ENCODE measurements at places on chromosomes 4 and X.

- no peak for DNase-seq
Observed at GRCh38 chrX:40632199-40632598, 9.0 kb downstream of the MPC1L start.

DNA sequence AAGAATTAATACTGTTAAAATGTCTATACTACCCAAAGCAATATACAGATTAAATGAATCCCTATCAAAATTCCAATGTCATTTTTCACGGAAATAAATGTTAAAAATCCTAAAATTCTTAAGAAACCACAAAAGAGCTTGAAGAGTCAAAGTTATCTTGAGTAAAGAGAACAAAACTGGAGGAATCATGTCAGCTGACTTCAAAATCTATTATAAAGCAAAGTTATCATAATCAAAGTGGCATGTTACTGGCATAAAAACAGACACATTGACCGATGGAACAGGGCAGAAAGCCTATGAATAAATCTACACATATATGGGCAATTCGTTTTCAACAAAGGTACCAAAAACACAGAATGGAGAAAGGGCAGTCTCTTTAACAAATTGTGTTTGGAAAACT, 579.0 kb downstream of the INPP4B start:
- DNase-seq = no peak

DNA sequence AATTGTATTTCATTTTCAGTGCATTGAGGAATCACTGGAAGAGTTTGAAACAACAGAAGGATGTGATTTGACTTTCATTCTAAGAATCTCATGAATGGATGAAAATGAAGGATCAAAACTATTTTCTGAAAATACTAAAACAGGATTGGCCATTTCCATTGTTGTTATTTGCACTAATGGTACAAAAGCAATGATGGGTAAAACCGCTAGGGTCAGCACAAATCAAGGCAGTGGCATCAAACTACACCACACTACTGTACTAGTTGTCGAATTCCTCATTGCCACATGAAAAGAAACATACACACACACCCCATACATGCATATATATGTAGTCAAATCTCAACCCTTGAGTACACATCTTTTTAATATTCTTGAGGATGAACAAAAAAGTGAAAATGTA, 24.7 kb upstream of the CENPVL3 start:
- no peak for DNase-seq

DNA sequence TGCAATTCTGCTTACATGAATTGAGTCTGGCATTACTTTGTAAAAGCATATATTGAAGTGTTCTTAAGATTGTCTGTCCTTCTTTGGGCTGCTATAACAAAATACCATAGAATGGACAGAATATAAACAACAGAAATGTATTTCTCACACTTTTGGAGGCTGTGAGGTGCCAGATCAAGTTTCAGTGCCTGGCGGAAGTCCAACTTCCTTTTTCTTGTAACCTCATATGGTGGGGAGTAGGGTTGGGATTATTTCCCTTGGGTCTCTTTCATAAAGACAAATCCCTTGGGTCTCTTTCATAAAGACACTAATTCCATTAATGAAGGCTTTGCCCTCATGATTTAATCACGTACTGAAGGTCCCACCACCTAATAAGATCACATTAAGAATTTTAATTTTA, 199.3 kb upstream of the GRID2 start:
- DNase-seq = no peak

GRCh38 chr4:90024519-90024918, 102.7 kb upstream of the CCSER1 start:
- no peak for DNase-seq

GRCh38 chr4:36476135-36476534, 194.7 kb downstream of the DTHD1 start:
- no peak for DNase-seq

GRCh38 chr4:112201915-112202505, 29.6 kb upstream of the AP1AR start:
- DNase-seq = no peak

DNA sequence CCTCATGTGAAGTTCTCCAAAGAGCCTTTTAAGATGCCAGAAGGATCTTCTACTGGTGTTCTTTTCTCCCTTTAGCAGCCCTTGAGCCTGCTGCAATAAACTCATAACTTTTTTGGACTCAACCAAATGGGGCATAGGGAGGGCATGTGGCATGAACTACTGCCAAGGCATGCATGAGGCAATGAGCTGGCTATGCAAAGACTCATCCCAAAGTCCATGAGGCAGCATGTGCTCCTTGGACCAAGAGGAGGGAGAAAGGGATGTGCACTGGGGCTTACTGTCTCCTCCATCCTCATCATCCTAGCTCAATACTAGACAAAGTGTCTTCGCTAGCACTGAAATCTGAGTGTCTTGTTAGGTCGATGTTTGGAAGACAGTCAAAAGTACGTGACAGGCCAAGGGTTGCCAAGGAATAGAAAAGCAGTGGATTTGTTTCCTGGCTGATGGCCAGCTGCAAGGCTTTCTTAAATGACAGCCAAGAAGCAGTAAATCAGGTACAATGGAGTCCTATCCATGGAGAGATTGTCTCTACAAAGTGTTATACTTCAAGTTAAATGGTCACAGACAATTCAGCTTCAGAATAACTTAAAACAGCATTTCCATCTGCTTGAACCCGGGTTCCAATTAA, 44.5 kb upstream of the ATXN3L start:
- DNase-seq = no peak

DNA sequence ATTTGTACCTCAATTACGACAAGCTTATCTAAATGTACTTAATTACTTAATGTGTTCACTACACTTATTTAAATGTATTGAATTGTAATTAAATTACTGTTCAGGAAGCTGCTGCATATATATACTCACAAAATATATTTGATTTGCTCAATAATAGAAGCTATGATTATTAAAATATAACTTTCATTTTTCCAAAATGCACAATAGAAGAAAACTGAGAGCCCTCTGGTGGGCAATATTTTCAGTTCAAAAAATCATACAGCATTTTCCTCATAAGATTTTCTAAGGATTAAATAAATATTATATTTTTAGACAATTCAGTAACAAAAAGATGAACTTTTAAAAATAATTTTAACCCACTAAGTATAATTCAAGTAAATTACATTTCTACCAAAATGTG, 217.3 kb downstream of the DKK2 start:
- no peak for DNase-seq

GRCh38 chr4:130359542-130359941, 1263.6 kb downstream of the C4orf33 start:
- DNase-seq = no peak

GRCh38 chr4:163414275-163414674, 59.3 kb downstream of the TKTL2 start:
- no peak for DNase-seq

GRCh38 chr4:59818656-59819055, 1381.5 kb upstream of the ADGRL3 start:
- DNase-seq = no peak

- DNase-seq = no peak
Observed at GRCh38 chr4:40307627-40308497, 27.3 kb upstream of the CHRNA9 start.

DNA sequence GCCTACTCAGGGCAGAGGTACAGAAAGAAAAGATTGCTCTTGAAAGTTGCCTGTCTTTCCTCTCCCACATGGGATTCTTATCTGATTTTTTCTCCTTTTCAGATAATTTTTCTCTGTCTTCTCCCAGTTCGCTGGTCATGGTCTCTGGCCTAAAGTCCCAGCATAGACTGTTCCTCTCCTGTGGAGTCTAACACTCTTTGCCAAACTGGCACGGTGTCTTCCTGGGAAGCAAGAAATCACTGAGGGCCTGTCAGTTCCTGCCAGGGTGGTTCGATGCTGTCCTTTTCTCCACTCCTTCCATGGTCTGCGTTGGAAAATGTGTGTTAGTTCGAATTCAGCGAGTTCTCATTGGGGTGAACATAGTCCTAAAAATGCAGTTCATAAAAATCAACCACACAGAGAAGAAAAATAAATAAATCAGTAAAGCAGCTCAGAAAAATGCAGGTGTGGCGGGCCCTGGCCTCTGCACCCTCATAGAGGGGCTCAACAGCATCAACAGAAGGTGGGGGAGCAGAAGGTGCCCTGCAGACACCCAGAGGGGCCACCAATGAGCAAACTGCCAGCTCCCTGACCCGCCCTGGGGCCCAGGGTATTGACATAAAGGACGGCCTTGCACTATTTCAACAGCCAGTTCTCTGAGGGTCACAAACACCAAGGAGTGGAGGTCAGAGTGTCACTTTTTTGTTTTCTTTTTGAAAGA, 2.1 kb downstream of the RGN start:
- DNase-seq = no peak

DNA sequence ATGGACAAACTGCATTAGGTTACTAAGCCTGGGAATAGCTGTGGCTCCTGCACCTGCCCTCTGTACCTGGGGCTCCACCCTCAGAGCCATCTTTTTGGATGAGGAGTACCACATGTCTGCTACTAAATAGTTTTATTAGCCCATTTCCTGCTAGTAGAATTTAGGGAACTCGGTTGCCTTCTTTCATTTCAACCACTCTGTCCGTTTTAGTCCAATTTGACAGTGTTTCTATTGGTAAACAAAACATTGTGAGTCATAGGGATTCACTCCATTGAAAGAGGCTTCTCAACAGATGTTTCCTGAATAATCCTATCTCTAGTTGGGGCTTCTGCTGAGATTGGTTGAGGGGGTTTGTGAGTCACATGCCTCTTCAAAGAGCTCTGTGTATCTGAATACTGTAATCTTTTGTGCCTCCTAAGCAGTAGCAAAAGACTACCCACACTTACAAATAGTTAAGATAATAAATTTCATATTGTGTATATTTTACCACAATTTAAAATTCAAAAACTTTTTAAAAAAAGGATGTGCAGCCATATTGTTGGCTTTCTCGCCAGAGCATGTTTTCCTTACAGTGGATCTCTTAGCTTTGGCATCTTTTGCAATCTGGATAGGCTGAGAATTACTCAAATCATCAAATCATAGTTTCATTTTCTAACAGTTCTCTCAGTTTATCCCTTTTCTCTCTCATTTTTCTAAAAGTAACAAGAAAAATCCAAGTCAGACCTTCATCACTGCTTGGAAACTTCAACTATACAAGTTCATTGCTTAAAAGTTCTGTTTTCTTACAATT, 9.9 kb downstream of the FAM200B start:
- no peak for DNase-seq

DNA sequence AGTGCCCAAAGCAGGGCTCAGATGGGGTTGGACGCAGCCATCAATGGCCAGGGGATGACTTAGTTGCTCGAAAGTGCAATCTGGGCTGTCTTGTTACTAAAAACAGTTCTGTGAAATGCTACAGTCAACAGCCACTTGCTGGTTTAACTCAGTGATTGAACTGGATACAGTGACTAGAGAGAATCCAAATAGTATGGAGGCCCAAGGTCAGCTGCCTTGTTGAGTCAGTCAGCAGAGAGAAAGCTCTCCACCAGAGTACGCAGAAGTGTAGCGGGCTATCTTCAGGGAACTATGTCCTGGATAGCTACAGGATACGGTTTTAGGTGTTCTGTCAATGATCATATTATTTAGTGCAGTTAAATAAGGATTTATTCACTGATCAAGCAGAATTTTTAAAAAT, 68.4 kb downstream of the TRAPPC11 start:
- no peak for DNase-seq

GRCh38 chr4:170307182-170307581, 217.4 kb upstream of the AADAT start:
- DNase-seq = no peak

GRCh38 chrX:132636080-132636479, 147.2 kb upstream of the MBNL3 start:
- no peak for DNase-seq

- no peak for DNase-seq
Observed at GRCh38 chr4:107725281-107725859, 5.3 kb upstream of the PAPSS1 start.

GRCh38 chr4:40648131-40648530, 18.5 kb upstream of the RBM47 start:
- no peak for DNase-seq

- no peak for DNase-seq
Observed at GRCh38 chrX:111511477-111511876, at the start of gene SERTM2. SERTM2 (plus strand) TSS chrX:111511645; CDS start chrX:111518858, 7,213 bp downstream.

DNA sequence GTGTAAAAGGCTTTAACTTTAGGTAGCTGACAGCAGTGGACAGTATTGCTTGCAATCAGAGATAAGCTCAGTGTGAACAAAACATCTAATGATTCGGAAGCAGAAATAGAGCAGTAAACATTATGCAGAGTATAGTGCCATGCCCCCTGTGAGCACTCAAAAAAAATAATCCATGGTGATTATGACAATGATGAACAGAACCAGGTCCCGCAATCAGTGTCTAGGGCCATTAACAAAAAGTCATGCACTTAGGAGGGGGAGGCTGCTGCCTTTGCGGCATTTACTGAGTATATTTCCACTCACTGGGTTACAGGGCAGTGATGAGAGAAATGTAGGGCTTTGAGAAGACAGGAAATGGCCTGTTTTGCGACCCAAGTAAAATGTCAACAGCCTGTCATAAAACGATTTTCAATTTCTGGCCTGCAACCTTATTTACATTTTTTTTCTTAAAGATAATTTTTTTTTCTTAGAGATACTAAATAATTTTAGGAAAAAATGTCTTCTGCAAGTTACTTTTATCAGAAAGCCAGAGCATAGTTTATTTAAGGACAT, 27.3 kb upstream of the NEIL3 start:
- no peak for DNase-seq

- DNase-seq = no peak
Observed at GRCh38 chr4:38768968-38769394, 13.8 kb downstream of the TLR10 start.

- no peak for DNase-seq
Observed at GRCh38 chr4:76752861-76753501, 145.0 kb downstream of the SOWAHB start.

DNA sequence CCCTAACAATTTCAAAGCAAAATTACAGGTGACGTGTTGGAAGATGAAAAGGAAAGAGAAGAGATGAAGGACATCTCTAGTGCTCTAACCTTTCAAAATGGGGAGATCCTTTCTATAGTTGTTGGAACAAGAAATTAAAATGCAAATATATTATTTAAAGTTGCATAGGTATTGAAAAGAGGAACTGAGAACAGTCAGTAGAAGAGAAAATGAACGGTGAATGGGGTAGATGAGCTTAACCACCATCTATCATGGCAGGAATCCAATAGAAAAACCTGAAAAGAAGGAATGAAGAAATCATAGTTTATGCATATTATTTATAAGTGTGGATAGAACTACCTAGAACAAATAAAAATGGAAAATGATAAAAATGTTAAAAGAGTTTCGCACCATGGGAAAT, 42.0 kb downstream of the ANXA5 start:
- DNase-seq = no peak

DNA sequence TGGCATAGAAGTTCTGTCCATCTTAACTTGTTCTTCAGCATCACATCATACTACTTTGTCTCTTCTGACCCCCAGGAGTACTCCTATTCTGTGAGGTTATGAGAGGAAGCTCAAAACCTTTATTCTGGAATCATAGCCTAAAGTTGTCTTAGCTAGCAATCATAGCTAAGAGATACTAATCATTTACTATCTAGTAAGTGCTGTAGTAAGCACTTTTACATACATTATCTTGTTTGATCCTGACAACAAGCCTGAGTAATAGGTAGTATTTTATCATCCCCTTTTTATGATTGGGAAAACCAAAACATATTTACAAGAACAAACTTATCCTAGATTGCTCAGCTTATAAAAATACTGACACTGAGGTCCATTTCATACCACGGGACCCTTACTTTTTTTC, 14.3 kb upstream of the LHFPL1 start:
- DNase-seq = no peak
